Right atrium auricular region (tissue), 2 donors: ENCODE measurements at places on chromosomes 11 and 22. TPM values are rescaled to one million over a fixed set of nuclear protein-coding genes. Genes with fewer than 3 reads are reported as not detected.
A peak's percentile ranks its signal among the peaks of the same experiment; 100 is the strongest.

SCGB1D2 gene
- not detected for total RNA-seq

DNA sequence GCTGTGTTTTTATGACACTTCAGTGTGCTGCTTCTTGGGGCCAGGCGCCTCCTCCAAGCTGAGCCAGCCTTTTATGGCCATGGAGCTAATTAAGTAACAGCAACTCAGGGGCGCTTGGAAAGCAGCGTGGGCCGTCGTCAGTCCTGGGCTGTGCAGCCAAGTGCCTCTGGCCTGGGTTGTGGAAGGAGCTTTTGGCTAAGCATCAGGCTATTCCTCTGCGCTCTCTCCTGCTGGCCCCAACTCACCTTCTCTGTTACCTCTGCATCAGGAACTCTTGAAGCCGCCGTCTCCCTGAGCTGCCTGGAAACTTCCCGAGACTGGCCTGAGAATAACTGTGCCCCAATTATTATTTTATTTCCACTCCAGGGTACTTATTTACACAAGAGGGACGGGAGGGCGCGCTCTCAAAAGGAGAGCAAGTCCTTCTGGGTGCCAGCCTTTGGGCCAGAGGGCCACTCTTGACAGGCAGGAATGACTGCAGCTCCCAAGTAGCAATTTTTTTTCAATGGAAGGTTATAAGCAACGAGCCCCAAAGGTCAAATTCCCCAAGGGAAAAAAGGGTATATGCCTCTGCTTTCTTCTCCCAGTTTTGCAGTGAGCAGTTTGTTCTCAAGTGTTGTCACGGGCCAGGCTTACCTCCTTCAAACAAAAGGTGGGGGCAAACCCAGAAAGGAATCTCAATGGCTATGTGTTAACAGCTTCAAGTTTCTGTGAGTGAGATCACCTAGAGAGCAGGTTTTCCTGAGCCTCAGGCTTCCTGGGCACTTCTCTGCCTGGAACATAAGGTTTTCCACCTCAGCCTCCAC, 38.5 kb upstream of the NAV2 start:
- H3K4me3 ChIP-seq = no peak overlapping the region
- no peaks in the 10 kb centered on the region for H3K4me1 ChIP-seq
- peak overlapping the region; percentile 91 for H3K27ac ChIP-seq
- peak; percentile 85 for DNase-seq

DNA sequence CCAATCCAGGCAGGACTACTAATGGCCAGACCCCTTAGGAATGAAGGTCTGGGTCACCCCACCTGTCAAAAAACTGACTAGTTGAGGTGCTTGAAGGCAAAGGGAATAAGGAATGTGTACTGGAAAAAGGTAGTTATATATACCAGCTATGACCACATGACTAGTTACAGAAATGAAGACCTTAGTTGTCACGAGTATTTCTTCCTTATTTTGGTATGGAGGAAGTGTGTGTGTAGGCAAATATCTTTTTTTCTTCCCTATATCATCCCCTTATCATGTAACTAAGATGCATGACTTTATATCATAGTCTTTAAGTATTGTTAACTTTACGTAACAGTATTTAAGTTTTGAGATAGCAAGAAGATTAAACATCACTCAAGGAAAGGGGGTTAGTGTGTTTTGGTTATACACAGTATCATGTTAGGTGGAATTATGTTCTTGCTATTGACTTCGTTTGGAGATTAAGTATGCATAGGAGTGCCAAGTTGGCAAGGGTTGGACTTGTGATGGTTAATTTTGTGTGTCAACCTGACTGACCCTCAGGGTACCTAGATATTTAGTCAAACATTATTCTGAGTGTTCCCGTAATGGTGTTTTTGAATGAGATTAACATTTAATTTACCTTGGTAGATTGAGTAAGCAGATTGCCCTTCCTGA, 38.2 kb upstream of the NARS2 start:
- no peak overlapping the region for H3K27ac ChIP-seq
- no peak for DNase-seq
- H3K27me3 ChIP-seq = no peaks in the 10 kb centered on the region
- no peaks in the 10 kb centered on the region for H3K36me3 ChIP-seq
- H3K4me1 ChIP-seq = no peaks in the 10 kb centered on the region

- peak overlapping the region; percentile 80 for H3K27ac ChIP-seq
- H3K36me3 ChIP-seq = no peaks in the 10 kb centered on the region
- H3K4me3 ChIP-seq = no peak overlapping the region
- no peak for DNase-seq
- H3K27me3 ChIP-seq = no peaks in the 10 kb centered on the region
- H3K4me1 ChIP-seq = peaks cover 28% of the 10 kb centered on the region
Measured at GRCh38 chr11:59552844-59553243, 41.5 kb downstream of the OR4D9 start.

DNA sequence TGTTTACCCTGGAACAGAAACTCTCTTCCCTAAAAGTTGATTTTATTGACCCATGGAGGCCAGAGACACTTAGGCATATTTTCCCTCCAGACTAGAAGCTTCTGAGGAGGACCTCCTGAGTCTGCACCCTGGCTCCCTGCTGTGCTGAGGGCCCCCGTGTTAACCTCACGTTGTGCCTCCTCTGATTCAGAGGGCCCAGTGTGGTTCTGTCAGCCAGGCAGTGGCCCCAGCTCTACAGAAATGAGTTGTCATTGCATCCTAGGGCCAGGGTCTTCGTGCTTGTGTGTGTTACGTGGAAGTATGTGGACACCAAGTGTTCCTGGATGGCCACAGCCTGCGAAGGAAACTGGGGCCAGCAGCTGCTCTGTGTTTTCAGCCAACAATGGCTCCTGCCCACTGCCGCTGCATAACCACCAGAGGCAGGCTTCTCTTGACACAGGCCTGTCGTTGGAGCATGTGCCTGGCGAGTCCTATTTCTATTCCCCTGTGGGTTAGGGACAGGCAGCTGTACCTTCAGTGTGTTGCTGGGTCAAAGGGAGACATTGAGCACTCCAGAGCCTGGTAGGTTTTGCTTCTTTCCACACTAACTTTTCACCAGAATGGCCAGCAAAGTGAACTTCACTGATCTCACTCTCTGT, 44.5 kb downstream of the MED15 start:
- H3K27me3 ChIP-seq = no peaks in the 10 kb centered on the region
- no peak overlapping the region for H3K4me3 ChIP-seq
- peaks cover 5% of the 10 kb centered on the region for H3K36me3 ChIP-seq
- DNase-seq = no peak
- H3K4me1 ChIP-seq = peaks cover 79% of the 10 kb centered on the region
- peak overlapping the region; percentile 86 for H3K27ac ChIP-seq

DNA sequence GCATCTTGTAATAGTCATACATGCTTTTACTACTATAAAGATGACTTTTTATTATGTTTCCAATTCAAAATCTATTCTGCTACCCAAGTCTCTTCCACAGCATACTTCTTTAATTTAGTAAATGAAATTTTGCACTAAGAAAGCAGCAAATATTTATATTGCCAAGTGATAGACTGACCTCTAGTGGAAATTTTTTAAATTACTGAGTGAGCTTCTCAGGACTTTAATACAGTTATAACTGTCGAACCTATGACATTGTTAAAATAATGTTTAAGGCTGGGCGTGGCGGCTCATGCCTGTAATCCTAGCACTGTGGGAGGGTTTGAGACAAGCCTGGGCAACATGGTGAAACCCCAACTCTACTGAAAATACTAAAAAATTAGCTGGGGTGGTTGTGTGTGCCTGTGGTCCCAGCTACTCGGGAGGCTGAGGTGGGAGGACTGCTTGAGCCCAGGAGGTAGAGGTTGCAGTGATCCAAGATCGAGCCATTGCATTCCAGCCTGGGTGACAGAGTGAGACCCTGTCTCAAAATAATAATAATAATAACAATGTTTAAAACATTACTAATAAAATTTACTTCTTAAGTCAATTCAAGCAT, 27.3 kb downstream of the STK33 start:
- no peaks in the 10 kb centered on the region for H3K4me1 ChIP-seq
- no peaks in the 10 kb centered on the region for H3K27me3 ChIP-seq
- DNase-seq = no peak
- no peak overlapping the region for H3K27ac ChIP-seq

- H3K4me1 ChIP-seq = no peaks in the 10 kb centered on the region
- no peaks in the 10 kb centered on the region for H3K27me3 ChIP-seq
- no peaks in the 10 kb centered on the region for H3K36me3 ChIP-seq
- no peak for DNase-seq
Measured at GRCh38 chr11:5129457-5129877, 8.7 kb downstream of the OR52A5 start.

DNA sequence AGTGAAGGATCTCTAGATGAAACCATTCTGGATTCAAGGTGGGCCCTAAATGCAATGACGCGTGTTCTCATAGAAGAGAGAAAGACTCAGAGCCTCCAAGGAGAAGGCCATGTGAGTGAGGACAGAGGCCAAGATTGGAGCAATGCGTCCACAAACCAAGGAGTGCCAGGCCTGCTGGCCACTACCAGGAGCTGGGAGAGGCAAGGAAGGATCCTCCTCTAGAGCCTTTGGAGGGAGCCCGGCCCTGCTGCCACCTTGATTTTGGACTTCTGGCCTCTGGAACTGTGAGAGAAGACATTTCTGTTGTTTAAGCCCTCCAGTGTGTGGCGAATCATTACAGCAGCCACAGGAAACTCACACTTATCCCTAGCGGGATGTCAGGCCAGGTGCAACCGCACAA, 52.7 kb upstream of the SHANK2 start:
- no peaks in the 10 kb centered on the region for H3K36me3 ChIP-seq
- DNase-seq = peak; percentile 40
- H3K27ac ChIP-seq = no peak overlapping the region
- H3K27me3 ChIP-seq = no peaks in the 10 kb centered on the region
- H3K4me3 ChIP-seq = no peak overlapping the region
